SJCRH30 (cell line): ENCODE measurements at places on chromosomes 6 and 20.

- no peak for DNase-seq
Observed at GRCh38 chr6:169014211-169015197, 239.1 kb downstream of the THBS2 start.

- DNase-seq: no peak
Observed at GRCh38 chr6:14622085-14622484, 504.5 kb downstream of the CD83 start.

DNA sequence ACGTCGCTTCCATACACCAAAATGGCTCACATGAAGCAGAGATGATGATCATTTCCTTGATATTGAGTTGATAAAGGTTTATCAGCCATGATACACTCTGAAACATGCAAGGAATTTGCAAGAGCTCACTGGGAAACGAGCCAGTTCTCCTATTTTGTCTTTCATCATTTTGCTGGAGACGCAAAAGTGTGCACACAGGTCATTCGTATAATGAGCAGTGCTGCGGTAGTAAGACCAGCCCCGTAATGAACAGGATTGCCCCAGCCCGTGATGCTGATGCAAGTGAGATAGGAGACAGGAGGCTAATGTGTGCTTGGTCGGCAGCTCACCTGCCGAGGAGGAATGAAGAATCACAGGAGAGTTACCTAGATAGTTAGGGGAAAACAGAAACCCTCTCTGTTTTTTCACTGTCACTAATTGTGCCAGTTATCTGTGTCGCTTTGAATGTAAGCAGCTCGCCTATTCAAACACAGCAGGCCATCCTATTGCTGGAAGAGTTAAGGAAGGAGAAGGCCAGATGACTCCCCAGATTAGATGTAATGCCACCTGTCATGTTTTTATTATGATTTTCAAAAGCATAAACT, 391.8 kb downstream of the SAMD5 start:
- DNase-seq: no peak

GRCh38 chr20:64049060-64049877, at the start of gene SOX18:
Gene SOX18, minus strand, starts transcription at chr20:64049639. Its CDS starts 123 bp downstream, at chr20:64049516.
- DNase-seq: no peak

DNA sequence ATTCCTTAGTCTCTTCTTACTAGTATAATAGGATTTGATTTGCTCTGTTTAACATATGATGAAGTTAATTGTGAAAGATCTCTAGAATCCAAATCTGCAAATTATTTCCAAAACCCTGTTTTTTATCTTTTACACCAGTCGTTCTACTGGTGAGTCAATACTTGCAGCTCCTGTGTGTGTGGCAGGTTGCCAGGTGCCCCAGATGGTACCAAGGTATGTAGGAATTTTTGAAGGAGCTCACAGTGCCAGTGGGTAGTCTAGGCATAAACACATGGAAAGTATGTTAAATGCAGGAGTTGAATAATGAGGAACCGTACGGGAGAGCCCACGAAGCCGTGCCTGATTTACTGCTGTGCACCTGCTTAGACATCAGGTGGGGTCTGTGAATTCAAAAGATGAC, 192.2 kb downstream of the FARS2 start:
- no peak for DNase-seq

- no peak for DNase-seq
Observed at GRCh38 chr6:42921801-42922200, 5.9 kb downstream of the PTCRA start.

GRCh38 chr6:33490198-33490597, 35.8 kb downstream of the ZBTB9 start:
- no peak for DNase-seq

DNA sequence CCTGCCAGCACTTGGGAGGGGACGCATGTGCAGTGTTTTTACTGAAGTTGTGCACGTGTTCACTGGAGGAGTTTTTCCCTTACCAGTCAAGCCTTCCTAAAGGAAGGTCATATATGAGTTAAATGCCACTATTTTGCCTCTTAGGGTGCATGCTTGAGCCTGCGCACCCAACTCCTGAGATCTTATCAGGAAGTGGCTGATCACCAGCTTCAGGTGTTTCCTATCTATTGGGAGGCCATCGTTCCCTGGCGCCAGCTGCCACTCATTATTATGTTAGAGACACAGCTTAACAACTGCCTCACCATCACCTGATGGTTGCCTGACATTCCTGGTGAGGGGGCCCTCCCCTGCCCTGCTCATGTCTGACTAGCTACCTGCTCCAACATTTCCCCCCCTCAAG, 8.5 kb downstream of the ERVFRD-1 start:
- DNase-seq: no peak

DNA sequence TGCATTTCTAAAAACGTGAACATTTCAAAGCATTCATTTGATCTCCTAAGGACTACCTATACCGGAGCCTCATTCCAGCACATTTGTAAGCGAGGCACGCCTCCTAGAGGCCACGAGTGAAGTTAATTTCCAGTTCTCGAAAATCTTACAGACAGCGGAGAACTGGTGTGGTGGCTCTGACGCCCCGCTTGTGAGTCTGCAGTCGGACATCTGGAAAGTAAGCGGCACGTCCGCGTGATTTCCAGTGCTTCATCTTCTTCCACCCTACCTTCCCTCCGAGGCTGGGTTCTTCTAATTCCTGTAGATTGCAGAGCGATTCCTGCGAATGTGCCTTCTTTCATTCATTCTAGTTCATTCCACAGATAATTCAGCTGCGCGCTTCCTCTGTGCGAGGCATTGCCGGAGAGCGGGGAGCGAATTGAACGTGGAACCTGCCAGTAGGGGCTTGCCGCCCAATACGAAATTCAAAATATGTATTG, 810 bp upstream of the PRIM2 start:
- DNase-seq: peak; percentile 91

DNA sequence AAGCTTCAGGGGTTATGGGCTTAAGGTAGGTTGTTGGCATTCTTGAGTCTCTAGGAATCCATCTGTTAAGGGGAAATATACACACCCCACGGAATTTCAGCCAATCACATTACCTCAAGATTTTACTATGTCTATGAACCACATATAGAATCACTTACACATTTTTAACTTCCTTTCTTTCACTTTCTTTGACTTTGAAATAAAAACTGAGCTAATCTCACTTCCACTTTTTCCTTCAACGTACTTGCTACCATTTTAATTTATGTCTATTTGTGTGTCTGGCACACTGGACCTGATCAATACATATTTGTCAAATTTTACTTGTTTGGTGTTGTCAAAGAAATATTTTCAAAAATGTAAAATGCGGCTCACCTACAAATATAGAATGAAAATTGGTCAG, 545.4 kb upstream of the JAG1 start:
- no peak for DNase-seq

GRCh38 chr6:125611573-125612344, 137.7 kb upstream of the HEY2 start:
- DNase-seq: peak; percentile 6

GRCh38 chr20:7637184-7637583, 303.1 kb downstream of the HAO1 start:
- DNase-seq: peak; percentile 17

- DNase-seq: no peak
Observed at GRCh38 chr20:41142919-41143318, 5.6 kb downstream of the PLCG1 start.

GRCh38 chr20:54714817-54715216, 239.4 kb downstream of the DOK5 start:
- no peak for DNase-seq

GRCh38 chr6:74268815-74269599, 573.0 kb downstream of the CD109 start:
- no peak for DNase-seq

DNA sequence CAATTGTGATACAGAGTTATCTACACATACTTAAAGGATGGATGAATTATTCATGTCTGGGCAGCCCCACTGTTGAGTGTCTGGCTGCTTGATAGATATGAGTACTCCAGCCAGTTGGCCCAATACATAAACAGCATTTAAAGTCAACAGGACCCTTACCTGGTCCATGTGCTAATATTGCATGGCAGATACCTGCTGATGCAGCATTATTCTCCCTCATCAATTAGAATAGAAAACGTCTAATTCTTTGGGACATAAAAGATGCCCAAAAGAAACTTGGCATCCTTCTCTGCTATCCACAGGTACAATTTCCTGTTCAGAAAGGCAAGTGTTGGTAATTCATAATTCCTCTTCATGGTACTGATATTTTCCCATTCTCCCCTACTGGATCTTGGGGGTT, 550.8 kb downstream of the TFAP2B start:
- DNase-seq: no peak

GRCh38 chr6:28523241-28523622, 2.4 kb upstream of the GPX5 start:
- DNase-seq: peak; percentile 13

- no peak for DNase-seq
Observed at GRCh38 chr6:48883116-48883515, 579.9 kb downstream of the MMUT start.

GRCh38 chr20:44137266-44137801, 49.7 kb downstream of the JPH2 start:
- DNase-seq: peak; percentile 93

- DNase-seq: no peak
Observed at GRCh38 chr6:135329851-135330803, 149.0 kb downstream of the MYB start.

GRCh38 chr20:62740286-62741141, 31.9 kb downstream of the NTSR1 start:
- peak; percentile 73 for DNase-seq

GRCh38 chr20:25050082-25050481, 7.9 kb downstream of the ACSS1 start:
- DNase-seq: no peak

- DNase-seq: no peak
Observed at GRCh38 chr6:12173181-12173580, 117.0 kb upstream of the EDN1 start.

DNA sequence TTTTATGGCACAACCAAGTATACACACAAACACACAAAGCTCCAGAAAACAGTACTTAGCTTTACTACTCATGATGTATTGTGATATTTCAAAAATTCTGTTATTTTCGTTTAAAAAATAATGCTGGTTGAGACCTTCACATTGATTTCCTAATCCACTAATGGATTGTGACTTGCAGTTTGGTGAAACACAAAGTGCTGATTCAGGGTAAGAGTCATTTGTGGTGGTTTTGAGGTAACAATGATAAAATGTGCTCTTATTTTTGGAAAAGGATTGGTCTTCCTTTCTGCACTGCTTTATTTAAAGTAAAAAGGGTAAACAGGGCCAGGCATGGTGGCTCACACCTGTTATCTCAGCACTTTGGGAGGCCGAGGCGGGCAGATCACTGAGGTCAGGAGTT, 1.9 kb downstream of the AAR2 start:
- DNase-seq: no peak

DNA sequence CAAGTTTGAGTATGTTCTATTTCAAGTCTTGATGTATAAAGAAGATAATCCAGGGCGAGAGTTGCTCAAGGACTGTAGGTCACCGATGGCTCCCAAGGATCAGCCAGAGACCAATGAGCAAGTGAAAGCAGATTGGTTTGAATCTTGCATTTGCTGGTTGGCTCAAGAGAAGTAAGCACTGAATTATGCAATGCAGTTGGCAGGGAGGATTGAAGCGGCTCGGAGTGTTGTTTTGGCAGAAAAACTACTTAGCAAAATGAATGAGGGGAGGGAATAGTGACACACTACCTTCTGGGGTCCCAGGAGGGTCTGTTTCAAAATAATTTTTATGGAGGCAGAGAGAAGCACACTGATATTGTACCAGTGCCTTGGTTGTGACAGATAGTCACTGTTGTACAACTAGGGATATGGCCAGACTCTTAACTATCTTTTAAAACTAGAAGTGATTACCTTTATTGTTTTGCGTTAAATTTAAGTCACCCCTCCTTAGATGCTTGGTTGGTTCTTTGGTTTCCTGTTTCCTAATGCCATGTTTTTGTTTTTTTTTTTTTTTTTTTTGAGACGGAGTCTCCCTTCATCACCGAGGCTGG, 15.7 kb downstream of the SASH1 start:
- no peak for DNase-seq

DNA sequence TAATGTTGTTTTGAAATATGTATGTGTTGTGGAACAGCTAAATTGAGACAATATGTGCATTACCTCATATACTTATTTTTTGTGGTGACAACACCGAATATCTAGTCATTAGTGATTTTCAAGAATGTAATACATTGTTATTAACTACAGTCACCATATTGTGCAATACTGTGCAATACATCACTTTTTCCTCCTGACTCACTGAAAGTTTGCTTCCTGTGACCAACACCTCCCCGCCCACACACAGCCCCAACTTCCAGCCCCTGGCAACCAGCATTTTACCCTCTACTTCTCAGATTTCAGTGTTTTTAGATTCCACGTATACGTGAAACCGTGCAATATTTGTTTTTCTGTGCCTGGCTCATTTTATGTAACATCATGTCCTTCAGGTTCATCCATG, 627.9 kb downstream of the PRKN start:
- DNase-seq: no peak
